LHCN-M2 (cell line): ENCODE measurements at places on chromosomes 6 and 20. TPM values are rescaled to one million over a fixed set of nuclear protein-coding genes. Genes with fewer than 3 reads are reported as not detected.

- DNase-seq, result peak; percentile 22
Observed at GRCh38 chr6:108452711-108453195, 108.0 kb upstream of the FOXO3 start.

GRCh38 chr6:96724641-96725040 is 112.6 kb downstream of the GPR63 start:
- DNase-seq, result no peak

- DNase-seq, result peak; percentile 89
Observed at GRCh38 chr6:32153564-32154513, at the start of gene PPT2. Gene PPT2 (plus strand): TSS chr6:32154141. CDS start chr6:32154595, 454 bp downstream.

GRCh38 chr6:18388271-18388670 is 1.1 kb downstream of the RNF144B start:
- no peak for DNase-seq

- no peak for DNase-seq
Observed at GRCh38 chr6:85127168-85127498, 322.8 kb upstream of the NT5E start.

DNA sequence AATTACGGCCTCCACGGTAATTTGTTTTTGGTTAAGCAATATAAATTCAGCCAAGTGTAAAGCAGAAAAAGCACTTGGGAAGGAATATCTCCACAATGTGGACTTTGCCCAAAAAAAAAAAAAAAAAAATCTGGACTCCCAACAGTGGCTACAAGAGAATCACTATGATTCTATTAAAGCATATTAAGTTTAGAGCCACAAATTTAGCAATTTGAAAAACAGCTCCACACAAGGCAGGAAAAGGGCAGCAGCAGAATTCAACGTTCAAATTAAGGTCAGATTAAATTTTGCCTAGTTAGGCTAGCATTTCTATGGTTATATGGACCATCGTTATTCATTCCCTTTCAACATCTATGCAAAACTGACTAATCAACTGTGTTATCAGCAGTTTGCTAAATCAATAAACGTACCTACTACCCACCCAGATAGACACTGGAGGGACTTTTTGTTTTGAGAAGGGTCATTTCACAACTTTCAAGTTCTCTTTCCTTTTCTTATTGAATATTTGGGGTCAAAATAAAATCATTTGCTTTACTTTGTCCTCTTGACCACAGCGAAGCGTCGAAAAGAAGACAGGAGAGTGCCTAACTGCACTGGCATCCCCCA is 1.0 kb downstream of the MCM9 start:
- DNase-seq, result no peak

GRCh38 chr20:460180-460579 is 2.2 kb downstream of the TBC1D20 start:
- DNase-seq, result no peak

DNA sequence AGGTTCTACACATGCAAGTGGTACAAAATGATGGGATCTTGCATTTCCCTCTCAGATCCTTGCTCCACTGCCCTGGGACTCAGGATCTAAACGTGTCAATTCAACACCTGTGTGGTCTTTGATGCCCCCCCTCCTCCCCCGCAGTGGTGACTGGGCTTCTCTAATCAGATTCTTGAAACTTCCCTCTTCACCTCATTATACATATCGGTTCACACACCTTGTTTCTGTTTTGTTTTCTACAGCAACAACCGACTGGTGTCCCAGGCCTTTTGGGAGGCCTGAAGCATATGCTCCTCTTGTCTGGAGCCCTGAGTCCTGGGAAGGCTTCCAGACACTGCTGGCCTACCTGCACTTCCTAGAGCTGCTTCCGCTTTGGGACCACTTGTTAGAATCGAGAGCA is 20.0 kb downstream of the SAMD3 start:
- no peak for DNase-seq

- no peak for DNase-seq
Observed at GRCh38 chr20:60727425-60727824, 524.6 kb upstream of the CDH4 start.

GRCh38 chr6:134980846-134981245 is 30.9 kb upstream of the ALDH8A1 start:
- DNase-seq, result no peak

DNA sequence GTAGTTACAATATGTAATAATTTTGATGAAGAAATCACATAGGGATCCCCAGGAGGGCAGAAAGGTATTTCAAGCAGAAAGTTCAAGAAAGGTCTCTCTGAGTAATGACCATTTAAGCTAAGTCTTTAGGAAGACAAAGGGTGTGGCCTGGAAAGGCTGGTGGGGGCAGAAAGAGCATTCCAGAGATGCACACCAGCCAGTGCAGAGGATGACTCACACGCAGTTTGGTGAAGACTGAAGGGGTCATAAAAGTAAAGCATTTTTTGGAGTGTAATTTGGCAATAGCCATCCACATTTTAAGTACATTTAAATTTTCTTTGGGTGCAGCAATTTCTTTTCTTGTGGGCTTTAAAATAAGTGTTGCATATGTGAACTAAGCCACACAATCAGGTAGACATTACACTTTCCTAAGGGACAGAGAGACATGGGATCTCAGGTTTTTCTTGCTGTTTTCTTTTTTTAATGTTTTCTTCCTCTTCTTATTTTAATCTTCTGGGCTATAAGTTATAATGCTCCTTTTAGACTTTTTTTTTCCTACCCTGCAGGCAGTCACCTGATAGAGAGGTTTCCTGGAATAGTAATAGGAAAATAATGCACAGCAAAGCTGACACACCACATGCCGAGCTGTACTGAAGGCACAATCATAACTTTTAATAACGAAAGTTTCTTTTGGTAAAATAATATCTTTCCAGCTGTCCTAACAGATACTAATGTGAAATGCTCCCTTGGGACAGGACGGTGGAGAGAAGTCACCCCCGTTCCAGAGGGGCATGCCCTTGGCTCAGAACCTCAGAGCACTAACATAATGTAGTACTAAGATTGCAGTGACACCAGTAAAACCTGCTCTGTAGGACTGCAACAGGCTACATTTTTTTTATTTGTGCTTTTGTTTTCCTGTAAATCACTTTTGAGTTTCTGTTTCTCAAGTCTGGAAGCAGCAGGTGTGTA is 49.6 kb upstream of the PTPRK start:
- peak; percentile 92 for DNase-seq

DNA sequence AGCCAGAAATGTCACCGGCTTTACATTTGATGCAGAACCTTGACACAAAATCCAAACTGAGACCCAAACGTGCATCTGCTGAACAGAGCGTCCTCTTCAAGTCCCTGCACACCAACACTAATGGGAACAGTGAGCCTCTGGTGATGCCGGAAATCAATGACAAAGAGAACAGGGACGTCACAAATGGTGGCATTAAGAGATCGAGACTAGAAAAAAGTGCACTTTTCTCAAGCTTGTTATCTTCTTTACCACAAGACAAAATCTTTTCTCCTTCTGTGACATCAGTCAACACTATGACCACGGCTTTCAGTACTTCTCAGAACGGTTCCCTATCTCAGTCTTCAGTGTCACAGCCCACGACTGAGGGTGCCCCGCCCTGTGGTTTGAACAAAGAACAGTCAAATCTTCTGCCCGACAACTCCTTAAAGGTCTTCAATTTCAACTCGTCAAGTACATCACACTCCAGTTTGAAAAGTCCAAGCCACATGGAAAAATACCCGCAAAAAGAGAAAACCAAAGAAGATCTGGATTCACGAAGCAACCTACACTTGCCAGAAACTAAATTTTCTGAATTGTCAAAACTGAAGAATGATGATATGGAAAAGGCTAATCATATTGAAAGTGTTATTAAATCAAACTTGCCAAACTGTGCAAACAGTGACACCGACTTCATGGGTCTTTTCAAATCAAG is 108.4 kb downstream of the RTN4IP1 start:
- DNase-seq, result no peak

PGC gene
- not detected in 2 replicates for total RNA-seq

TRMT6 gene
- total RNA-seq, result 38.9 and 40.7 TPM in 2 replicates

ASIP gene
- total RNA-seq, result not detected in 2 replicates

COL12A1 gene
- 29.0 and 31.5 TPM in 2 replicates for total RNA-seq

LPA gene
- not detected in 2 replicates for total RNA-seq

COL9A3 gene
- not detected in 2 replicates for total RNA-seq

ENPP5 gene
- total RNA-seq, result 1.3 and 2.2 TPM in 2 replicates

SOX18 gene
- not detected in 2 replicates for total RNA-seq
